Left cardiac atrium (tissue), 4 donors: ENCODE measurements at places on chromosomes 1 and 21. TPM values are rescaled to one million over a fixed set of nuclear protein-coding genes. Genes with fewer than 3 reads are reported as not detected.

OR2T33 gene
- total RNA-seq, result not detected

KCNA10 gene
- total RNA-seq, result not detected

RPS27 gene
- total RNA-seq, result 1,289 TPM

BSND gene
- not detected for total RNA-seq

SLC45A1 gene
- total RNA-seq, result 1.8 TPM

FMN2 gene
- 0.15 TPM for total RNA-seq

CHRM3 gene
- 1.2 TPM for total RNA-seq

LHX8 gene
- total RNA-seq, result not detected

TMCO4 gene
- 10.1 TPM for total RNA-seq

ZMYM4 gene
- total RNA-seq, result 34.2 TPM

RNF186 gene
- not detected for total RNA-seq

PLXNA2 gene
- 13.3 TPM for total RNA-seq

VWA5B1 gene
- total RNA-seq, result 0.16 TPM

GPR157 gene
- total RNA-seq, result 40.6 TPM

S100A2 gene
- 0.84 TPM for total RNA-seq

VHLL gene
- total RNA-seq, result not detected

KCNA3 gene
- total RNA-seq, result 2.7 TPM

TSPAN2 gene
- total RNA-seq, result 15.1 TPM

INKA2 gene
- 18.4 TPM for total RNA-seq

PCBP3 gene
- 5.9 TPM for total RNA-seq

NEK2 gene
- 0.68 TPM for total RNA-seq

CLCNKB gene
- total RNA-seq, result 2.2 TPM

CELA3B gene
- not detected for total RNA-seq

KRTAP21-2 gene
- total RNA-seq, result not detected

TTC24 gene
- total RNA-seq, result not detected

OR10Z1 gene
- not detected for total RNA-seq

CFHR3 gene
- 0.39 TPM for total RNA-seq

GSTM1 gene
- total RNA-seq, result not detected

CD5L gene
- not detected for total RNA-seq

CGN gene
- total RNA-seq, result 2.0 TPM

KRTAP19-1 gene
- total RNA-seq, result not detected

PIGR gene
- 0.16 TPM for total RNA-seq

WDR64 gene
- total RNA-seq, result not detected

TMPRSS3 gene
- total RNA-seq, result 0.27 TPM

NIBAN1 gene
- 281 TPM for total RNA-seq

ROR1 gene
- total RNA-seq, result 14.7 TPM

KLHDC8A gene
- 0.53 TPM for total RNA-seq

BEND5 gene
- 3.5 TPM for total RNA-seq

SLFNL1 gene
- total RNA-seq, result 0.37 TPM

CEP85 gene
- 38.6 TPM for total RNA-seq

PGBD5 gene
- total RNA-seq, result 19.6 TPM

SAMD13 gene
- 1.1 TPM for total RNA-seq
